ENCODE measurements at places on chromosomes 1 and 21. TPM values are rescaled to one million over a fixed set of nuclear protein-coding genes. Genes with fewer than 3 reads are reported as not detected.

DNA sequence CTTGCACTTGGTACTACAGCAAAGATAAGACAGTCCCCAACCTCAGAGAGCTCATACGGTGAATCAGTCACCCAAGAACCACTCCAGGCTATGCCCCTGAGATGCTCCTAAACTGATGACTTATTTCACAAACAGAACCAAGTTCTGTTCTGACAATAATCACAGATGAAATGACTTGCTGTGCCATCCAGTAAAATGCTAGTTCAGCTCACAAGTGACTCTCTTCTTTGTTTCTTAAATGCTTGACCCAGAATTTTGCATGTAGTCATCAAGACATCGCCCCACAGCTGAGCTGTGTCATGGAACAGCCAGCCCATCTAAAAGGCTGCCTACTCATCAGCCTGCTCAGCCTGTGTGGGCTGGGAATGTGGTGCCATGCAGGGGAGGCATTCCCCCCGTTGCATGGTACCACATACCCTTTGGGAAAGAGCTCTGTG, 6.1 kb upstream of the SLC19A2 start:
- DNase-seq, result no peak

GRCh38 chr1:8352886-8353785, 35.2 kb downstream of the SLC45A1 start:
- no peak for DNase-seq

GRCh38 chr1:221376286-221376685, 365.6 kb downstream of the DUSP10 start:
- DNase-seq, result no peak

DNA sequence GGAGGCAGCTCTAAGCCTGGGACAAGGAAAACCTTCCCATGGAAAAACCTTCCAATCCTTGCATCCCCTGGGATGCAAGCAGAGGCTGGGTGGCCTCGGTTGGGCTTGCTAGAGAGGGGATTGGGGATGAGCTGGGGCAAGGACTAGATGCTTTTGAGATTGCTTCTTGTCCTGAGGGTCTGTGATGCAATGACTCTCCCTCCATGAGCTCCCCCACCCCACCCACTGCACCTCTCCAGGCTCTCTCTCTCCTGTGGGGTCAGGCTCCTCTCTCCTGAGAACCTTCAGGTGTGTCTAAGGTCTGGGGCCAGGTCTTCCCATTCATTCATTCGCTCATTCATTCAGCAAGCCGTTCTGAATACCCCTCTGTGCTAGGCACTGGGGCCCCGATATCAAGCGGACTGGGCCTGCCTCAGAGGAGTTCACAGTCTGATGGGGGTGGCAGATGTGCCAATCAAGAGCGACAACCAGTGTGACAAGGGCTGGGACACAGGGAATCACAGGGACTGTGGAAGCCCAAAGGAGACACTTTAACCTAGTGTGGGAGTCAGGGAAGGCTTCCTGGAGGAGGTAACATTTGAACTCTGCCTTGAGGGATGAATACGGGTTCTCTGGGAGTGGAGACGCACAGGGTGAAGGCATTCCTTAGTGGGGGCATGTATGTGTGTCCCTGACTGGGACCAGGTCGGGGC, 6.5 kb downstream of the LDLRAD1 start:
- DNase-seq, result no peak

- DNase-seq, result no peak
Observed at GRCh38 chr21:34762786-34763185, 94.0 kb downstream of the CLIC6 start.

Gene NUDT4B
- total RNA-seq, result 29.9 TPM

Gene SLAMF1
- not detected for total RNA-seq

Gene EDEM3
- total RNA-seq, result 12.8 TPM

All from PC-3 (cell line).